ENCODE measurements at places on chromosomes 1 and 21.

GRCh38 chr1:85628791-85629531 lies 48.4 kb downstream of the CCN1 start:
- no peak for DNase-seq

DNA sequence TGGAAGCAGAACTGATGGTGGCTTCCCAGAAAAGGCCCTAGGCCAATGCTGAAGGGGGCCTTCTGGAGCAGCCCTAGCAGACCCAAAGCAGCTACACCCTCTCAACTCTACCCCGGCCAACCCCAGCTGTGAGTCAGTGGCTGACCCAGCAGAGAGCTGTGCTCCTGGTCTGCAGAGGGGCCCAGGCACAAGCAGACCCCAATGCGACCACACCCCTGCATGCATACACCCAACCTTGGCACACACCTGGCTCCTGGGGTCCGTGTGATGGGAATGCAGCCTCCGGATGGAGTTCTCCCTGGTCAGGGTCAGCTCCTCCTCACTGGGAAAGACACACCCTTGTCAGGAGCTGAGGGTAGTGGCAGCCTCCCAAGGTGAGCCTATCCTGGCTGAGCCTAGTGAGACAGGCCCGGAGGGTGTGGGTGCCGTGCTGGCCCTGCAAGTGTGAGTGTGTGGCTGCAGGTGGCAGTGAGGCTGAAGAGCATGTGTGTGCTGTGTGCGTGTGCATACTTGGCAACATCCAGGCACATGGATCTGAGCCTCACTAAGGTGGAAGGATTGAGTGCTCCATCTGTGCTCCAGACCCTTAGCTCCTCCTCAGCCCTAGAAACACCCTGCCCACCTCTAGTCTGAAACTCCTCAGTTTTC lies 3.9 kb upstream of the ARHGAP30 start:
- no peak for DNase-seq

DNA sequence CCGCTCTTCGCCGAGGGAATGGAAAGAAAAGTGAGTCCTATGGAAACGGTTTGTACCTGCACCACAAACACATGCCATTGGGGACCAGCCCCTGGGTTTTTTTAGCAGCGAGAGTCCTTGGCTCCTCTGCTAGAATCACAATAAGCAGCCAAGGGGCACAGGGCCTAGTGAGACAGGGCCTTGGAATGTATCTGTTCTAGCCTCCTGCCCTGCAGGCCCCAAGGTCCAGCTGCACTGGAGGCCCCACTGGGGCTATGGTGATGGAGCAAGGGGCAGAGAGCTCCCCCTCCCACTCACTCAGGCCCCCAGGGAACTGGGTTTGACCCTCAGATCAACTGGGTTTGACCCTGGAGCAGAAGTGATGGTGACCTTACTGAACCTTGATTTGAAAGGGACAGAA lies 14.4 kb downstream of the SHISA4 start:
- DNase-seq: peak; percentile 76

GRCh38 chr1:183901748-183902330 lies 96.9 kb downstream of the RGL1 start:
- no peak for DNase-seq

DNA sequence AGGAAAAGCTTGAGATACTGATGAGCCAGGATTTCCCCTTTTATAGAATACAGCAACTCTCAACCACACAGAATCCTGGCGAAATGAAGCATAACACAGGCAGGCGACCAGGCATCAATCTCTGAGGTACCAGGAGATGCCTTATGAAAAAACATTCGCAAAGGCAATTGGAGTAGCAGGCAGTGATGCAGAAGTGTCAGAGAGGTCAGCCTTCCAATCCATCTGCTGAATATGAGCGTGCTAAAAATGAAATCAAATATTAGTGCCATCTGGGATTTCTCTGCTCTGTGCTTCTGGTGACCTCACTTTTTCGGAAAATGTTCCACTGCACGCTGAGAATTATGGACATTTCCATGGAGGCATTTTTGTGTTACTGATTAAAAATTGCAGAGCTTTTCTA lies 258.8 kb downstream of the VAV3 start:
- DNase-seq: no peak

DNA sequence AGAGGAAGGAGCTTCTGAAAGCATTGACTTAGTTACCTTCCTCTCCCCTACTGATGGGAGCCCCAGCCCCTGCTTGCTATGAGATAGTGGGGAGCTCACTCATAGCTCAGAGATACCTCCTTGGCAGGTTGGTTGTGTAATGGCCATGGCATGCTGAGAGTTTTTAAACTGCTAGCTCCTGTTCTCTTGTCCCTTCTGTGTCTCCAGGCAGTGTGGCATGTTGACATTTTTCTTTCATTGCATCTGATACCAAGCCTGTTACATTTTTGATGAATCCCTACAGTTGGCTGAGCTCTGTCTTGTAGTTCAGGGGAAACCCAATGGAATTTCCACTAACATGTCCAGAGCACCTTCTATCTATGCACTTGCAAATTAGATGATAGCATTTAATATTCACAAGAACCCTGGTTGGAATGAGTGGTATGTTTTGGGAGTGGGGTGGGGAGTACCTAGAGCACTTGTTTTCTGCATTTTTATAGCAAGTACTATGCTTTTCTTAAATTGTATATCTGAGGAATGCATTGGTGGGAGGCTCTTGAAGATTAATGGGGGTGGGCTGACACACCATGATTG lies 39.1 kb upstream of the EFCAB14 start:
- no peak for DNase-seq

DNA sequence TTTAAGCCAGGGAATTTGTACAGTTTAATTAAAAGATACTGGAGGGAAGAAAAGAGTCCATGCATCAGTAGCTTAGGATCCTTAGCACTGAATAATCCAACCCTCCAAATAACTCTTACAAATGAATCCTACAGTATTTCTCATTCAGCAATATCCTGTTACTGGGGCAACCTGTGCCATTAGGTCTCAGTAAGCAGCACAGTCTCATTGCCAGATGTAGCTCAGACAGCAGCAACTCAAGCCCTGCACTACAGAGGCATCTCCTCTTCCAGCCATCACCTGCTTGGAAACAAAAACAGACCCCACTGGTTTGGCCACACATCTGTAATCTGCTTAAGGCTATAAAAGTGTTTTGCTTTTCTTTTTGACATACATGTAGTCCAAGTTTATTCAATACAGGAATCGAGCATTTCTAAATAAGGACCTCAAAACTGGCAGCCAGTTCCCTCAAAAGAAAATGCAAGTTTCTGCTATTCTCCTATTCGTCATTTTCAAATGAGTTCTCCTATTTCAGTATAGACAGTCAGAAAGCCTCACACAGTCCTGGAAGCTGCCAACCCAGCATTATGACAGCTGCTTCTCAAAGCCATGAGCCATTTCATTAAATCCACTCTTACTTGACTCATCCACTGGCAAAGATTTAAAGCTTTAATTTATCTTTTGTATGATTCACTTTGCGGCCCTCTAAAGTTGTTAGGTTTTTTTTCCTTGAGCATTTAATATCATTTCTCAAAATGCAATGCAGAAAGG lies 129.0 kb downstream of the APP start:
- DNase-seq: no peak

- no peak for DNase-seq
Measured at GRCh38 chr1:230272557-230272956, 153.6 kb downstream of the PGBD5 start.

DNA sequence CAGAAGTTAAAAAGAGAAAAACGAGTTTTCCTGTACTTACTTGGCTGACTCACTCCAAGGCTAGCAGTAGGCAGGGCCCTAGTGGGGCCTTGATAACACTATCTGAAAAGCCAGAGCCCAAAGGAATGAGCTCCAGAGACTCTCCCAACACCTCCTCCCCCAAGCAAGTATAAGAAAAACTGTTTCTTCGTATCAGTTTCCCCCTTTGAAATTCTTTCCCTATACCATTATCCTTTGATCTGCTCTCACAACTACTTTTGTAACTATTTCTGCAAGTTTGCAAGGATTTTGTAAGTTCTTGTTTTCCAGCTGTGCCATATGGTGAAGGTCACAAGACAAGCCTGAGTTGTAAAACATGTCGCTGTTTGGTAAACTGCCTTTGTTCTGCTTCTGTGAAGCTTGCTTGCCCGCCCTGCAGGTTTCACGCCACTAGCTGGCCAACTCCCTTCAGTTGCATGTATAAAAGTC lies 36.5 kb upstream of the KCNJ15 start:
- no peak for DNase-seq

- no peak for DNase-seq
Measured at GRCh38 chr1:160818207-160818937, 22.4 kb downstream of the LY9 start.

DNA sequence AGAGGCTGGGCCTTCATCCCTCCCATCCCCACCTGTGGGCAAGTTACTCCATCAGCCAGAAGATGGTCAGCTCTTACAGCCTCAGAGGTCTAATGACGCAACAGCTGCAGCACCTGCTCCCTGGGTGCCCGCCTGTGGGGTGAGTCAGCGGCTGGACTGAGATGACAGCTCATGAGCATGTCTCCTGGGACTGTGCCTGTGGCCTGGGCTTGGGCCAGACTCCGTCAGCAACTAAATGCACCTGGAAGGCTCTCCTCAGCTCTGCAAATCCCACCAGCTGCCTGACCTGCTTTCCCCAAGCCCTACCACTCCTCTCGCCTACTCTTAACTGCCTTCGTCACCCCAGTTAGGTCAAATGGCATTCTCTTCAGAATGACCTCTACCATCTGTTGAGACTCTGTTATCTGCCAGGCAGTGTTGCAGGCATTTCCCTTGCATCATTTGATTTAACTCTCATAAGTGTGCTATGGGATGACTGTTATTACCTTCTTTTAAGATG lies 47.7 kb downstream of the ETS2 start:
- DNase-seq: no peak

DNA sequence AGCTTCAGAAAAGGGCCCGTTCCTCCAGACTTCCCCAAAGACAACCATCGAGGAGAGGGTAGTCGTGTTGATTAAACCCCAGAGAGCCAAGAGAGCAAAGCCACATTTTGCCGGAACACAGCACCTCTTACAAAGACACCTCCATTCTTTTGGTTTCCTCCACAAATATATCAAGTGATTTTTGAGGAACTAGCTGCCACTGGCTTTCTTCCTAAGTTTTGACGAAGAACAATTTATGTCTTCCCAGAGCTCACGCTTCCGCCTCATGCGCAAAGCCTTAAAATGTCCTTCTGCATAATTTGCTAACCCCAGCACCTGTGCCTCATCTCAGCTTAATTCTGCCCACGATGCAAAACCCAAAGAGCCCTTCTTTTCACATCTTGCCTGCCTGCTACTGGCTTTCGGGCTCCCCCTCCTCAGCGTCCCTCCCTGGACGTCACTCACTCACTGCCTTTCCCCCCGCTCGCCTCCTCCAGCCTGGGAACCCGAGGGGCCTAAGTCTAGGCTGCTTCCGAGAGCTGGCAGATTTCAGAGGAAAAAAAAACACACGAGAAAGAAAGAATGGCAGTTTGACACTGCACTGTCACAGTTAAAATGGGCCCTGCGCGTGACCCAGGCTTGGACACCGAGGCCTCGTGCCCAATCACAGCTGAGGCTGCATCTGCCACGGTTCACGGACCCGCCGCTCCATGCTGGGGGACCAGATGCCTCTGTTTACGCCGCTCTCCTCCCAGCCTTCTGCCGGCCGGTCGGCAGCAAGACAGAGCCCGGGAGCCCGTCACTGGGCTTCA lies 77.6 kb upstream of the IFNAR2 start:
- no peak for DNase-seq

DNA sequence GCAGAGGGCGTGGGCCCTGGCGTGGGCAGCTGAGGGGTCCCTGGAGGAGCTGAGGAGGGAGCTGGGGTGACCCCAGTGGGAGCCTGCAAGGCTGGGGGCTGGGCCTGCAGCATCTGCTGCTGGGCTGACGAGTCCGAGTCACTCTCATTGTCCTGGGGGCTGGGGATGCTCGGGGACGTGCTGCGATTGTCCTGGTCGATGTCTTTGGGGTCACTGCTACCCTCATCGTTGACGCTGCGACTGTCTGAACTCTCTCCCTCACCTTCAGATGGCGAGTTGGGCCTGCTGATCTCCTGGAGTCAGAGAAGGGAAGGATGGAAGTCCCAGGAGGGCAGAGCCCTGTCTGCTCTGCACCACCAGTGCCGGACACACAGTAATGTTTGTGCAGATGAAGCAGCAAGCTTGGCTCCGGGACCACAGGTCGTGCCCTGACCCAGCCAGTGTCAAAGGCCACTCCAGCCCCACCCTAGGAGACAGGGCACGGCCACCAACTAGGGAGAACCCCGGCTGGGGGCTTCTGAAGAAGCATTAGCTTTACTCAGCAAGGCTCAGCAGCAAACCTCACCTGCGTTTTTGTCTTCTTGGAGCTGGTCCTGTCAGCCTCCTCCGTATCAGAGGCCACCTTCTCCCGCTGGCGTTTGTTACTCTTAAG lies 43.4 kb downstream of the SLC45A1 start:
- DNase-seq: no peak

DNA sequence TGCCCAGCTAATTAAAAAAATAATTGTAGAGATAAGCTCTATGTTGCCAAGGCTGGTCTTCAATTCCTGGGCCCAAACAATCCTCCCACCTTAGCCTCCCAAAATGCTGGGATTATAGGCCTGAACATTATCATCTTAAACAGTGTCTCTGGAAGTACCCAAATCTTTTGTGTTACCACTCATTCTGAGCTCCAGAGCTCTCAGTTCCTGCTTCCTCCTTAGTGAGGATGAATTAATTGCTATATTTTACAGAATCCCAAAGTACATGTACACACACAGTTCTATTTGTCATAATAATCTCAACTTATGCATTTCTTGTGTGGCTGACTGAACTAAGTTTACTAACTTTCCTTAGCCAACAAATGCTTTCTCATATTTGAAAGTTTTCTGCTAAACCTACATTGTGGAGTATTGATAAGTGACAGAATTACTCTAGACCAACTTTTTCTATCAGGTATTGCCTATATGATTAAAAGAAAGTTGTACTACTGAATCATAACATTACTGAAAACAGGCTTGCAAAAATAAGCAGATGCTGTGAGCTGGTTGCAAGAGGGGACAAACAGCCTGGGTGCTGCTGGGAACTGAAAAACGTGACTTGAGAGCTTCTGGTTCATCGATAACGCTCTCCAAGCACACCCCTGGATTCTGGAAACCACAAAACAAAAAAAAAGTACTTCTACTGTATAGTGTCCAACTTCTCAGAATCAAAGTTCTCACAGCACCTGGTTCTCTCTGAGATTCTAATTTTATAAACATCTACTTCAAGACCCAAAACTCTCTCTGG lies 15.3 kb downstream of the VAV3 start:
- DNase-seq: no peak

GRCh38 chr21:28283641-28284490 lies 708.8 kb downstream of the LTN1 start:
- no peak for DNase-seq

Measured in tibial nerve (tissue), 4 donors.